ENCODE measurements at places on chromosomes 5 and 9. TPM values are rescaled to one million over a fixed set of nuclear protein-coding genes. Genes with fewer than 3 reads are reported as not detected.

The PCDH1 gene
- 2.0 TPM for total RNA-seq

The ANXA6 gene
- total RNA-seq = 37.9 TPM

The SLC25A2 gene
- not detected for total RNA-seq

The NXNL2 gene
- total RNA-seq = 0.67 TPM

The TPD52L3 gene
- not detected for total RNA-seq

The SH3GL2 gene
- total RNA-seq = 0.07 TPM

The MSMP gene
- total RNA-seq = not detected
